Activated CD4-positive, alpha-beta T cell treated with anti-CD3 and anti-CD28 coated beads, Interleukin-2, amount 10 ng/mL, durations not matched to agents 24 days and 14 days (primary cell): ENCODE measurements at places on chromosomes 16 and 17.

DNA sequence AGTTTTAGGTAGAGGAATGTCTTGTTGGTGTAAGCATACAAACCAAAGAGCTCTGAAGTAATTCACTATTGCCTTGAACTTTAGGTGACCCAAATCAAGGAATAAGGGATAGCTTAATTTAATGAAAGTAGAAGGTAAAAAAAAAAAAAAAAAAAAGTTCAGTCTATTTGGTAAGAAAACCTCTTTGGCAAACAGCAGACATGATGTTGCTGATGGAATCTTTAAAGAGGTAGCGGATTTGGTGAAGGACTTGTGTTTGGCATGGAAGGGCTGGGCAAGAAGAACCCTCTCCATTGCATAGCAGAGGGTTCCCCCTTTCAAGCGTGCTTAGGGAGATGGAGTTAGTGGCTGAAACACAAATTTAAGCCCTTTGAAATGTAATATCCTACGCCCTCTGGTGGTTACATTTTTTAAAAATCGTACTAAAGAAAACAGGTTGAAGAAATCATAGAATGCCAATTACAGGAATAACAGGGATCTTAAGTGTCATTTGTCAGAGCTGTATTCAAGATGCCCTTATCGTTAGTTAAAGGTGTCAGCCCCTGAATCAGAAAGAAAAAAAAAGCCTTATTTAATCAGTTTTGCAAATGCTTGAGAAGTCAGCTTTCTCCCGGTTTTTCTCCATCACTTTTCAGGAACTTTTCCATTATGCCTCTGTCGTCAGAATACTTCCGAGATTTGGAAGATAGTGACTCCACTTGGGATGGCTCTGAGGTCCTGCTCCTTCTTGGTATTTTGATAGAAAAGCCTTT is 383.1 kb downstream of the KCNJ2 start:
- DNase-seq, result peak; percentile 56
- H3K4me1 ChIP-seq, result no peaks in the 10 kb centered on the region
- no peak overlapping the region for H3K4me3 ChIP-seq
- no peaks in the 10 kb centered on the region for H3K27me3 ChIP-seq
- H3K27ac ChIP-seq, result no peak overlapping the region
- no peaks in the 10 kb centered on the region for H3K36me3 ChIP-seq

DNA sequence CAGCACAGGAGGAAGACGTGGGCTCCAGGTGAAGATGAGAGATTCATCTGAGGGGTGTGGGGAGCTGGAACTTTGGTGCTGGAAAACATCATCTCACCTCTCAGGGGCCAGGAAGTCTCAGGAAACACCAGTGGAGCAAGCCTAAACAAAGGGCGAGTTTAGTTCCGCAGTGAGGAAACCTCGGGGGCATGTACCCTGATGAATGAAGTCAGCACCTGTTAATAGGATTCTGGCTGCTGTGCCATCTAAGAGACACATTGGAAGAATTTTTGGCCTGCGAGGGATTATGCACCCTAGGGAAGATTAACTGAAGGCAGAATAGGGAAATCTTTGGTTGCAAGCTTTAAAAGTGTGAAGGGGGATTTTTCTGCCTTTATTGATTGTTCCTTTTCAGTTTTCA is 94.7 kb upstream of the CACNG5 start:
- peaks cover 56% of the 10 kb centered on the region for H3K36me3 ChIP-seq
- peak overlapping the region; percentile 4 for H3K27ac ChIP-seq
- no peaks in the 10 kb centered on the region for H3K27me3 ChIP-seq
- no peak for DNase-seq

DNA sequence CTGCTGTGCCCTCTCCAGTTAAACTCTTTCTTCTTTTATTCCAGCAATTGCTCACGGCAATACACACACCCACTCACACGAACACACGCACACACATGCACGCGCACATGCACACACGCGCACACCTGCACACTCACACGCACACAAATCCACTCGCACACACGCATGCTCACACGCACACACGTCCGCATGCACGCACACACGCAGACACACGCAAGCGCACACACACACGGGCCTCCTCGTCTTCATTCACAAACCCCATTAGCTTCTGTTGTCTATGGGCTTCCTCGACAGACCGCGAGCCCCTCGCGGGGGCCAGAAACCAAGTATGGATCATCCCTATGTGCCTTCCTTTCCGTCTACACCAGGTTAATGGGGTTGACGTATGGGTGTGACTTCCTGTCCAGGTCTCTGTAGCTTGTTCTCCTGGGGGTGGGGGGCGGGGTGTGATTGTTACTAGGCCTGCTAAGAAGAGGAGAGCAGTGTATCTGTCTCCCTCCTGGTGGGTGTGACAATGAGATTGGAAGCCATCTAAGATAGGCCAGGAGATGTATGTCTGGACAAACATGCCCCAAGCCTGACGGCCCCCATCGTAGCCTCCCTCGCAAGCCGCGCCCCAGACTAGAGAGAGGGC is 670 bp upstream of the CTF1 start:
- peak overlapping the region; percentile 29 for H3K27ac ChIP-seq
- H3K36me3 ChIP-seq, result peaks cover 7% of the 10 kb centered on the region
- no peaks in the 10 kb centered on the region for H3K27me3 ChIP-seq

DNA sequence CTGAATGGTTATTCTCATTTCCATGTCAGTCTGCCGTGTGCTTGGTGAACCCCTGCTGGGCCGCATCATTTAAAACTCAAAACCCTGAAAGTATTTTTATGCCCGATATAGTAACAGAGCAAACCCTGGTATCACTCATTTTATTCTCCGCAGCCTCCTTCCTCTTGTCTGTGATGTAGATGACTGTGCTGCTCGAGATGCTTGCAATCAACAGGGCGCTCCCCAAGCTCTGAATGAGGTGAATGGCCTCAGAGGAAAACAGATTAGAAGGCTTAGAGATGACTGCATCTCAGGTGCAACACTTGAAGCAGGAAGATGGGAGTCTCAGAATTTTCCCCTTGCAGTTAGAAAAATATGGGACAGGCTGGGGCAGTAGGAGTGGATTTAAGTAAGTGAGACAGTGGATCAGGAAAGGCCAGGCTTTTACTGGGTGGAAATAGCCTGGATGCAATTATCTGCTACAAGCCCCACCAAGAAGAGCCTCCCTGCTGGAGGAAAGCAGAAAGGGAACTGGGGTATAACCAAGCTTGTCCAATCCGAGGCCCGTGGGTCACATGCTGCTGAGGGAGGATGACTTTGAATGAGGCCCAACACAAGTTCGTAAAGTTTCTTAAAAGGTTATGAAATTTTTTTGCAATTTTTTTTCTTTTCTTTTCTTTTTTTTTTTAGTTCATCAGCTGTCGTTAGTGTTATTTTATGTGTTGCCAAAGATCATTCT is 166.9 kb downstream of the CDH13 start:
- no peak overlapping the region for H3K27ac ChIP-seq
- no peaks in the 10 kb centered on the region for H3K36me3 ChIP-seq
- no peak for DNase-seq
- no peaks in the 10 kb centered on the region for H3K4me1 ChIP-seq

GRCh38 chr16:67561824-67562525 is 351 bp upstream of the CTCF start:
- peak overlapping the region; percentile 93 for H3K27ac ChIP-seq
- H3K4me3 ChIP-seq, result peak overlapping the region; percentile 89
- H3K36me3 ChIP-seq, result peaks cover 5% of the 10 kb centered on the region
- peak; percentile 99 for DNase-seq
- no peaks in the 10 kb centered on the region for H3K27me3 ChIP-seq
